Right renal pelvis (tissue), 4 donors: ENCODE measurements at places on chromosomes 3 and 15. TPM values are rescaled to one million over a fixed set of nuclear protein-coding genes. Genes with fewer than 3 reads are reported as not detected.

Gene ETFA
- polyA plus RNA-seq: 179 TPM

Gene TMEM43
- 65.5 TPM for polyA plus RNA-seq

DNA sequence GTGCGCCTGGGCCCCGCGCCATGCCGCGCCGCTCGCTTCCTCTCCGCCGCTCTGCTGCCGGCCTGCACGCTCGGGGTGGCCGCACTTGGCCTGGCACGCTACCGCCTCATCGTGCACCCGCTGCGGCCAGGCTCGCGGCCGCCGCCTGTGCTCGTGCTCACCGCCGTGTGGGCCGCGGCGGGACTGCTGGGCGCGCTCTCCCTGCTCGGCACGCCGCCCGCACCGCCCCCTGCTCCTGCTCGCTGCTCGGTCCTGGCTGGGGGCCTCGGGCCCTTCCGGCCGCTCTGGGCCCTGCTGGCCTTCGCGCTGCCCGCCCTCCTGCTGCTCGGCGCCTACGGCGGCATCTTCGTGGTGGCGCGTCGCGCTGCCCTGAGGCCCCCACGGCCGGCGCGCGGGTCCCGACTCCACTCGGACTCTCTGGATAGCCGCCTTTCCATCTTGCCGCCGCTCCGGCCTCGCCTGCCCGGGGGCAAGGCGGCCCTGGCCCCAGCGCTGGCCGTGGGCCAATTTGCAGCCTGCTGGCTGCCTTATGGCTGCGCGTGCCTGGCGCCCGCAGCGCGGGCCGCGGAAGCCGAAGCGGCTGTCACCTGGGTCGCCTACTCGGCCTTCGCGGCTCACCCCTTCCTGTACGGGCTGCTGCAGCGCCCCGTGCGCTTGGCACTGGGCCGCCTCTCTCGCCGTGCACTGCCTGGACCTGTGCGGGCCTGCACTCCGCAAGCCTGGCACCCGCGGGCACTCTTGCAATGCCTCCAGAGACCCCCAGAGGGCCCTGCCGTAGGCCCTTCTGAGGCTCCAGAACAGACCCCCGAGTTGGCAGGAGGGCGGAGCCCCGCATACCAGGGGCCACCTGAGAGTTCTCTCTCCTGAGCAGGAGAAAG lies 951 bp downstream of the GPR62 start:
- DNase-seq: peak; percentile 38

DNA sequence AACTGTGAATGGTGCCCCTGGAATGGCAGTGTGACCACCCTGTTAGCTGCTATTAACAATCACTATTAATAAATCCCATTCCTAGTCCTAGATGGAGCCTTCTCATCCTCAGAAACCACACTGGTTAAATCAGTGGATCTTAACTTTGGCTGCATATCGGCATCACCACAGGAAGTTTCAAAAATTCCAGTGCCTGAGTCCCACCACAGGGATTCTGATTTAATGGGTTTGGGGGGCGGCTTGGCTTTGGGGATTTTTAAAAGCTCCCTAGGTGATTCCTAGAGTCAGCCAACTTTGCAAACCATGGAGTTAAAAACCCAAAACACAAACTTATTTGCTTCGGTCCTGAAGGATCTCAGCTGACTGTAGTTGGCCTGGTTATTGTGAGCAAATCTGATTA lies 3.1 kb downstream of the FAM107A start:
- no peak for DNase-seq

- DNase-seq: no peak
These were observed 5.7 kb downstream of the PDIA5 start for GRCh38 chr3:123072564-123072963.

DNA sequence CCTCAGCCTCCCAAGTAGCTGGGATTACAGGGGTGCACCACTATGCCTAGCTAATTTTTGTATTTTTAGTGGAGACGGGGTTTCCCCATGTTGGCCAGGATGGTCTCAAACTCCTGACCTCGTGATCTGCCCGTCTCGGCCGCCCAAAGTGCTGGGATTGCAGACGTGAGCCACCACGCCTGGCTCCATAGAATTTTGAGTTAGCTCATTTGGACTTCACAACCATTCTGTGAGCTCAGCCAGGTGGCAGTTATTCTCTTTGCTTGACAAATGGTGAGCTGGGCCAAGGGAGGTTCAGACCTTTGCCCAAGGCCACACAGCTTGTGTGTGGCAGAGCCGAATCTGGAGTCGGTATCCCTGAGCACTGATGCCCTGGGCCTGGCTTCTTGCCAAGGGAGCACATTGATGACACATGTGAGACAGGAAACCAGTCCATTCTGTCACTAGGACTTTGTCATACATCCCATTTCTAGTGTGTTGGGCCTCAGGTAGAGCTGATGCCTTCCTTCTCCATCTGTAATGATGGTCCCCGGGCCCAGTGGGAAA lies 17.6 kb downstream of the PODXL2 start:
- DNase-seq: no peak

- no peak for DNase-seq
These were observed 38.7 kb downstream of the ANXA2 start for GRCh38 chr15:60358935-60359682.

DNA sequence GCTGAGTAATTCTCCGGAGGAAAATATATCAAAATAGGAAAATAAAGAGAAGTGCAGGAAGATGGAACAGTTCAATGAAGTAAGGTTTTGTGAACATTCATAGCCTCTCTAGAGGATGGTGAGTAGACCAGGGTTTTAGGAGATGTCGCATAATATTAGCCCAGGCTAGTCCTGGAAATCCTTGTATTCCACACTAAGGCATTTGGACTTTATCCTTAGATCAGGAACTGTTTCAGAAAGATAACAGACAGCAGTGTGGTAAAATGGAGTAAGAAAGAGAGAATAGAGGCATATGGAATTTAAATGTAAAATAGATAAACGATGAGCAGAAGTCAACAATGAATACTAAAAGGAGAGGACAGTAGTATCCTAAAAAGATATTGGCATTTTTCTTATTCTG lies 12.1 kb downstream of the COPB2 start:
- no peak for DNase-seq
